ENCODE measurements at places on chromosomes 11 and 22.

- no peak for DNase-seq
Observed at GRCh38 chr11:40029391-40029790, 1430.1 kb downstream of the LRRC4C start.

- DNase-seq: no peak
Observed at GRCh38 chr22:43424666-43425630, 13.1 kb downstream of the MPPED1 start.

DNA sequence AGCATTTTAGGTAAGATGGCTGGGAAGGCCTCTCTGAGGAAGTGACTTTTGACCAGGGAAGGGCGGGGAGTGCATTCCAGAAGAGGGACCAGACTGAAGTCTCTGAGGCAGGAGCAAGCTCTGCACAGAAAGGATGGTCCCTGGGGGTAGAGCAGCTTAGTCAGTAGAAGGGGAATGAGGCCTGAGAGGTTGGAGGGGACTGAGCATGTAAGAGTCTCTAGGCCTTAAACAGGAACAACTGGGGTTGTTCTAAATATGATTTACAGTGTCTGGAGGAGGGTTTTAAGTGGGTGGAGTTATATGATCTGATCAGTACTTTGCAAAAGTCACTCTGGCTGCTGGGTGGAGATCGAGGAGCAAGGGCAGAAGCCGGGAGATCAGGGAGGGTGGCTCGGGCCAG is 31.7 kb upstream of the TEF start:
- no peak for DNase-seq

DNA sequence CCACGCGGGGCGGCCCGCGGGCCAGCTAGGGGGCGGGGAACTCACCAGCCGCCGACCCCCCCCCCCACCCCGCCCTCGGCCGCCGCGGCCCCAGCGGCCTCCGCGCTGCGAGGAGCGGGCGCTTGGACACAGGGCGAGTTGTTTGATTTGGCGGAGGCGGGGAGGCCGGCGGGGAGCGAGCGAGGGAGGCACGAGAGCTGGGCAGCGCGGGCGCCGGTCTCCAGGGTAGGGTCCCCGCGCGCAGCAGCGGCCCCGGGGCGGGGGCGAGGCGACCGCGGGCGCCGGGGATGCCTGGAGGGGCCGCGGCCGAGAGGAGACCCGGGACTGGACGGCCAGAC is 64.4 kb downstream of the NAV2 start:
- DNase-seq: no peak

- no peak for DNase-seq
Observed at GRCh38 chr11:46694072-46694471, 6.3 kb downstream of the ARHGAP1 start.

DNA sequence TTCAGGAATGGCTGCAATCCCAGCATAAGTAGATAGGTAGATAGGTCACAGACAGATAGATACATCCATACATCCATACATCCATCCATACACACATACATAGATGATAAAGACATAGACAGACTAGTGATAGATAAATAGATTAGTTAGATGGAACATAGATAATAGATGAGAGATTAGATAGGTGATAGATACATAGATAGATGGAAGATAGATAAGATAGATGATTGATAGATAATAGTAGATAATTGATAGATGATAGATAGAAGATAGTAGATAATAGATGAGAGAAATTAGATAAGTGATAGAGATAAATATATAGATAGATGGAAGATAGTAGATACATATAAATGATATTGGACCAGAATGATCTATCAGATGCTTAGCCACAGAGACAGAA is 28.3 kb upstream of the LRRC55 start:
- DNase-seq: no peak

DNA sequence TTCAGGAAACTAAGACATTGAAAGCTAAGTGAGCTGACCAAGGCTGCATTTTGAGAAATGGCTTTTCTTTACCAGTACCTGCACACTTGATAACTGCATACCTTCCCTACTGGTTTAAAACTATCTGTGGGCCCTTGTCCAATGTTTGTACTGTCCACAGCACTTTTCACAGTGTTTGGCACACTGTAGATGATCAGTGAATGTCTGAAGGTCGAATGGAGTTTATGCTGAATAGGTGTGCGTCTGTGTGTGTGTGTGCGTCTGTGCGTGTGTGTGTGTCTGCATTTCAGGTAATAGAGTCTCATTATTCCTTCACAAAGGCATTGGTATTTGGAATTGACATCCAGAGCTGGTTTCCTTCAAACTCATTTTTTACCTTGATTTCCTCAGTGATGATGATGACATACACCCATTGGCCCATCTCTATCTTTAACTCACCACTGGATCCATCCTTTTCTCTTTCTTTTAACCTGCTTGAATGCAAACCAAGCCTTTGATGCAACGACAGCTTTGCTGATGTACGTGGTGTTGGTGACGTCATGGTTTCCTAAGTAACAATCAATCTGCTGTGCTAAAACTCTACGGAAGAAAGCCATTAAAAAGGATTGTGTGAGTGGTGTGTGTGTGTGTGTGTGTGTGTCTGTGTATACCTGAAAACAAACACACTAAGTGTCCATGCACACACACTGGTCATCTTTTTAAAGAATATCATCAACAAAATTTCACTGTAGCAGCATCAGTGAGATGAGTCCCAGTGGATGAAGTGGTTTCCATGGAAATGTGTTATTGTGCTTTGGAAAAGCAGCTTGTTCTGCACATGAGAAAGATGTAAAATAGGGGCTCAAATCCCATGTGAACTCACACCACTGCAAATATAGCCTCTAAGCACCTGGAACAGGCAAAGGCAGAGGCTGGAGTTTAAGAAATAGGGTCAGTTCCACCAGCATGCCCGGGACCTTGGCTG is 490.2 kb upstream of the B3GAT1 start:
- DNase-seq: no peak

DNA sequence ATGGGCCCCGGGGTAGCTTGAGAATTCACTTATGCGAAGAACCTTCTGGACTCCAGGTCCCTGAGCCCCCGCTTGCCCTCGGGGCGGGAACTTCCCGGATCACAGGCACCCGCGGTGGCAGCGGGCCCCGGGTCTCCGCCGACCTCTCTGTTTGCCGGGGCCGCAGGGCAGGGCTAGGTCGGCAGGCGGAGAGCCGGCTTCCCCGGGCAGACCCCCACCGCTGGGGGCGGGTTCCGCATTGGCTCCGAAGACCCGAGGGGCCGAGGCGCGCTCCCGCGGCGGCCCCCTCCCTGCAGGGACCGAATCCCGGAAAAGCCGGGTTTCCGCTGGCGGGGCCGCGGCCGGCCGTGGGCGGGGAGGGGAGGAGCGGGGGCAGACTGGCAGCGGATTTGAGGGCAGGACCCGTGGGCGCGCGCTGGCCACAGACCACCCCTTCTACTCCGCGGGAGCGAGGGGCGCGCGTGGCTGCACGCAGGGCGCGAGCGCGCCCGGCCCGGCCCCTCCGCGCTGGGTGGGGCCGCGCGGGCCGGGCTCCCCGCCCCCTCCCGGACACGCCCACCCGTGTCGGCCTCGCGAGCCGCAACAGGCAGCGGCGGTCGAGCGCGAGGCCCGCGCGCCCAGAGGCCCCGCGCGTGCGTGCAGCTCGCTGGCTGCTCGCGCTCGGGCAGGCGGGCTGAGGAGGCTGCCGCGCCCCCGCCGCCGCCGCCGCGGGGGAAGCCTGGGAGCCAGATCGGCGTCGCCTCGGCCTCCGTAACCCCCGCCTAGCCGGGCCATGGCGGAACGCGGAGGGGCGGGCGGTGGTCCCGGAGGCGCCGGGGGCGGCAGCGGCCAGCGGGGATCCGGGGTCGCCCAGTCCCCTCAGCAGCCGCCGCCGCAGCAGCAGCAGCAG is at the start of gene PACS1:
PACS1 (plus strand) TSS at position 558 of the 889 bp plus-strand sequence; CDS start at position 773, 215 bp downstream.
- DNase-seq: no peak
